Activated CD4-positive, CD25-positive, alpha-beta regulatory T cell treated with anti-CD3 and anti-CD28 coated beads, Interleukin-2, amount 50 U/mL, for 16 hours (primary cell): ENCODE measurements at places on chromosomes 13 and 19.

GRCh38 chr13:97786510-97786909 lies 167.0 kb upstream of the IPO5 start:
- DNase-seq = no peak

GRCh38 chr19:33436360-33437345 lies 63.1 kb downstream of the CEBPG start:
- DNase-seq = no peak

- no peak for DNase-seq
These were observed 3.0 kb upstream of the HIPK4 start for GRCh38 chr19:40392894-40393517.

DNA sequence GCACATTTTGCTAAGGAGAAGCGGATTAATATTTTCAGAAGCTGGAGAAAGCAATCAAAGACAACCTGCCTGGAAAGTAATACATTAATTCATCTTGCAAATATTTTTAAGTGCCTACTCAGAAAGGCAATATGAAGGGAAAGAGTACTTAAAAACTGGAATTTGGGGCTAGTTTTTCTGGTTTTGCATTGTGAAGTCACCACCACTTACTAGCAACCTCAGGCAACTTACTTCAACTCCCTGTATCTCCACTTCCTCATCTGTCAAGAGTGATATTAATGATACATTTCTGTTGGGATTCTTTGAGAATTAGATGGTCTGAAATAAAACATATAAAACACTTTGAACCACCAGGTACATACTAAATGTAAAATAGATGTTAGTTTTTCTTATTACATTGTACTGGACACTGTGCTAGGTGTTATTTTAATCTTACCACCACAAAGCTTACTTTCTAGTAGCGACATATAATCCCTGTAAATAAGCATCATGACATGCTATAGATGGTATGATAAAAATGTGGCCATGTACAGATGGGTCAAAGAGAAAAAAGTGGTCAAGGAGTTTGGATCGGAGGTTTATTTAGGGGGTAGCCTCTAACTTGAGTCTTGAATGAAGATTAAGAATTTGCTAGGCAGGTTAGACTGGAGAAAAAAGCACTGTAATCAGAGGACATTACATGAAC lies 101.2 kb downstream of the SPRY2 start:
- no peak for DNase-seq

DNA sequence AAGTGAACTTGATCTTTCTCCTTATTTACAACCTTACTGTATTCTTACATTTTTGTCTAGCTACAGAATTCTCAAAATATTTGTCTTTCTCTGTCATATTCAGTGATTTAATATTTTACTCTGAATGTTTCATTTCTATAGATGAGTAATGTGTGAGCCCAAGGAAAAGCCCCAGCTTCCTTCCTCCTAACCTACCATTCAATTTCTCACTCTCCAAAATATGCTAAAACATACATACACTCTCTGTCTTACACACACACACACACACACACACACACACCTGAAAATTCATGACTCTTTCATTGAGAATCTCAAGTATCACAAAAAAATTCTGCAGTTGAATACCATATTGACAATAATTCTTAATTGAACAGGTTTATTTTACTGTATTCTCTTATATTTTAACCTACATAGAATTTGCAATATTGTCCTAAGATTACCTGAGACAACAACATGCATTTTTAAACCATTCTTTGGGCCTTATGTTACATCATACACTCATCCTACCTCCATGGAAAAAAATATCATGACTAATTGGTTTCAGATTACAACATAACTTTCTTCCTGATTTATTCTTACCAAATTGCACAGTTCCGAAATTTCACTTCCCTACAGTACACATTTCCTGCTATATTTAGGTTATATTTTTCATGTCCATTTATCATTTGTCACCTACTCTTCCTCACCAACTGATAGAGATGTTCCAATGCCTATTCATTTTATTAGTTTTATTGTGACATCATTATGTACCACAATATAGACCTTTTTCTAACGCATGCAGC lies 1965.6 kb upstream of the PCDH20 start:
- DNase-seq = no peak

- no peak for DNase-seq
These were observed 891.7 kb upstream of the MIR17HG start for GRCh38 chr13:90455823-90456222.

DNA sequence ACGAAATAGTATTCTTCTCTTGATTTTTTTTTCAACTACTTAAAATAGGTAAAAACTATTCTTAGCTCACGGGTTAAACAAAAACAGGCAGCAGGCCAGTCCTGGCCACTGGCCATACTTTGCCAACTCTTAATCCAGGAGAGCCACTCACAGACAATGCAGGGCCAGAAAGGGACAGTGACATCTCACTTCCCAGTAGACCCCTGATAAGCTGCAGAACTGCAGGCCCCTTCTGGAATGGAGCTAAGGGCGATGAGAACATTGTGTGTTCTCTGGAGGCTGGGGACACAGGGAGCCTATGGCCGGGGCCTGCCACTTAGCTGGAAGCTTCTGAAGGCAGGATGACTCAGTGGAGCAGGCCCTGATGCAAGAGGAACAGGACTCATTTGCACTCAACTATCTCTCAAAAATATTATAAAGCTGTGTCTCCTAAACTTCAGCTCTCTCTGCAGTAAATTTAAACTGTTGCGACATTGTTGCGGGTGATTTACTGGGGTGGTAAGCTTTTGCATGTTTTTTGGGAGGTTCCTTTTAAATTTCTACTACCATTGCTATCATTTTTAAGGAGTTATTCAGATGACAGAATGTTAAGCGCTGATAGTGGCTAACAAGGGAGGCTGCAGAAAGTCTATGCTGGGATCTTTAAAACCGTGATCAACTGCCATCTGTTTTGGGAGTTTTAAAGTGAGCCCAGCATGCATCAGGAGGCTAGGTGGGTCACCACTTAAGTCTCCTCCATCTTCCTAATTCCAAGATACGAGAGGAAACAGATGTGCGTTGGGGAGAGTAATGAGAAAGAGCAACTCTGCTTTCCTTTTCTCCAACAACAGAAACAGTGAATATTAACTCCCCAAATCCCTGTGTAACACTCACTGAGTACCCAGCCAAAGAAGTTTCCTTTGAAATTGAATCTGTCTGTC lies 33.2 kb upstream of the KATNAL1 start:
- DNase-seq = no peak

GRCh38 chr19:33376941-33377557 lies 3.5 kb downstream of the CEBPG start:
- no peak for DNase-seq

- no peak for DNase-seq
These were observed 253.6 kb upstream of the DACH1 start for GRCh38 chr13:72120632-72121031.

DNA sequence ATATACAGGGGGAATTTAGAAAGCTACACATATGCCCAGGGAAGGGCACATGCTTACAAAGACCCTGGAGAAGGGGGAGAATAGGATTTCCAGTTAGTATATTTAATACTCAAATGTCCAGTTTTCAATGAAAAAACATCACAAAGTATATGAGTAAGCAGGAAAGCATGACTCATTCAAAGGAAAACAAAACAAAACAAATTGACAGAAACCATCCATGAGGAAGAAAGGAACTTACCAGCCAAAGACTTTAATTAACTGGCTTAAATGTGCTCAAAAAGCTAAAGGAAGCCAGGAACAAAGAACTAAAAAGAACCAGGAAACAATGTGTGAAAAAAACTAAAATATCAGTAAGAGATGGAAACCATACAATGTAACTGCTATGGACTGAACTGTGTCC lies 716.2 kb upstream of the ARGLU1 start:
- DNase-seq = no peak

DNA sequence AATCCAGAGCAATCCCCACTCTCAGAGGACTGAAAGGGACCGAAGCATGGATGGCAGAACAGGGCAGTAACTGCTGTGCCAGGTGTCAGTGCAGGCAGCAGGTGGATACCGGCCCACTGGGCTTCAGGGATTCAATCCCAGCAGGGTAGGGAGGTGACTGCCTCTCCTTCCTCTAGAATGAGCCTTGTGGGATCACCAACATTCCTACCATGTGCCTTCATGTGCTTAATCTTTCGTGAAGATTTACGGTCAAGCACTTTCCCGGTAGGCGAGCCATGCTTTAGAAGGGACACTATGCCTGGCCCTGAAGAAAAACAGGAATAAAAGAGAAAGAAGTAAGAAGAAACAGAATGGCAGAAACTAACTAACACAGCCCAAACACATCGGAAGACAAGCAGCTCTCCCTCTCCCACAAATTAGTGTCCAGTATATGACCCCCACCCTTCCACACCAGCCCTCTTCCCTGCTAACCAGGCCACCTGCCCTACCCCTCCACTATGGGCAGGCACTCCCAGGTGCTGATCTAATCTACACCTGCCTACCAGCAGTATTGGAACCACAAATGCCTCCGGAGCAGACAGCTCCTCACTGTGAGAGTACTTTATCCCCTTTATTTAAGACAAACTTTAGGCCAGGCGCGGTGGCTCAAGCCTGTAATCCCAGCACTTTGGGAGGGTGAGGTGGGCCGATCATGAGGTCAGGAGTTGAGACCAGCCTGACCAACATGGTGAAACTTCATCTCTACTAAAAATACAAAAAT lies 162.5 kb downstream of the NUFIP1 start:
- no peak for DNase-seq

DNA sequence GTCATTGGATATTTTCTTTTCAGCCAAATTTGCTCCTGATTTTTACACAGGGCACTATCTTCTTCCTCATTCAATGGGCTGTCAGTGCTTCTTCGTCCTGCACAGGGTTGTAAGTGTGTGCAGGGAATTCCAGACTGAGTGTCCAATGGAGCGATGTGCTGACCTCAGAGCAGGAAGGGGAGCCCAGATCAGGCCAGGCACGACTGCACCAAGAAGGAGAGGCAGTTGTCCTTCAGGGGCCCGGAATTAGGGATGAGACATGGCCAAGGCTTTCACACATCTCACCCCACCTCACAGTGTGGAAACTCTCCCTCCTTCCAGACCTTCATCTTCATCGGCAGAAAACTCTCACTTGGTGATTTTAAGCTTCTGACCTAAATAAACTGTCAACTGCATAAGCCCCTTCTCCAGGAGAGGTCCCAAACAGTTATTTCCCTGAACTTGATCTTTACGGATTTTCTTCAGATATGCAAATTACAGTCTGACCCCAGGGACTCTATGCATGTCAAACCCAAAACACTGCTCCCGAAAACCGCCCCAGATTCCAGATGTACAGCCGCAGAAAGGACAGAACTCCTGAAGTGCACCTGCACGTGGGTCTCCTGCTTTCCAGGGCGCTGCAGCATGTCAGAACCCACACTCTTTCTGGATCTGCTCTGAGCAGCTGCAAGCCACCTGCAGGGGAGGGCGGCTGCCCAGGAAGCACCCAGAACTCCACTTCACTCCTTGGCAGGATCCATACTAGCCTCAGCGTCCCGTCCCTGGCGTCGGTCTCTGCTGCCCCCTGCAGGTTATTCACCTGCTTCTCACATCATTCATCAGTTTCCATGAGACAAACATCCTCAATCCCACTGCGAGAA lies 625 bp upstream of the ZNF20 start:
- peak; percentile 70 for DNase-seq
